ENCODE measurements at places on chromosomes 16 and 17. TPM values are rescaled to one million over a fixed set of nuclear protein-coding genes. Genes with fewer than 3 reads are reported as not detected.

Gene PABPN1L
- total RNA-seq = not detected

Gene MAF
- total RNA-seq = 16.7 TPM

Gene TBC1D3K
- total RNA-seq = not detected

Gene RAMP2
- total RNA-seq = 0.49 TPM

Gene MT1A
- not detected for total RNA-seq

Gene CCL11
- total RNA-seq = not detected

Gene GPR179
- not detected for total RNA-seq

Gene NPIPB6
- 0.49 TPM for total RNA-seq

Gene GSG1L2
- not detected for total RNA-seq

Gene KRTAP4-7
- total RNA-seq = not detected

Gene LRRC37A3
- total RNA-seq = 1.8 TPM

Gene G6PC3
- total RNA-seq = 35.4 TPM

Gene LGALS9
- total RNA-seq = 0.65 TPM

Gene EVI2B
- 0.14 TPM for total RNA-seq

Gene SEZ6L2
- 11.2 TPM for total RNA-seq

Gene SLC5A11
- not detected for total RNA-seq

Gene CIITA
- 0.07 TPM for total RNA-seq

Gene KRTAP17-1
- not detected for total RNA-seq

Gene KCNH6
- total RNA-seq = not detected

Gene HOXB8
- total RNA-seq = not detected

Gene ALOX12B
- total RNA-seq = 3.5 TPM

Gene PNMT
- total RNA-seq = not detected

Gene KCNAB3
- 0.33 TPM for total RNA-seq

Gene NXPH3
- total RNA-seq = 0.23 TPM

Gene COIL
- 15.2 TPM for total RNA-seq

Gene SNF8
- total RNA-seq = 68.4 TPM

Gene ZFHX3
- total RNA-seq = 1.9 TPM

Gene SUZ12
- total RNA-seq = 13.2 TPM

Gene CEP95
- total RNA-seq = 20.0 TPM

Gene CBFA2T3
- total RNA-seq = 0.09 TPM

Gene ATP2A1
- not detected for total RNA-seq

Gene TMEM92
- total RNA-seq = 7.5 TPM

Gene GRB7
- total RNA-seq = 26.3 TPM

Gene CCL14
- total RNA-seq = not detected

Gene C16orf92
- total RNA-seq = not detected

Gene GAS7
- total RNA-seq = 5.5 TPM

Gene CIAO2B
- 141 TPM for total RNA-seq

Gene CES5A
- total RNA-seq = not detected

Gene GALK1
- total RNA-seq = 28.9 TPM

Gene USH1G
- 5.6 TPM for total RNA-seq

Gene PDK2
- total RNA-seq = 14.7 TPM

Gene EME1
- total RNA-seq = 5.6 TPM

Gene KRTAP9-6
- total RNA-seq = not detected

Gene TRPV2
- 2.9 TPM for total RNA-seq

All from airway epithelial cell (primary cell).